ENCODE measurements at places on chromosomes 6 and 20.

DNA sequence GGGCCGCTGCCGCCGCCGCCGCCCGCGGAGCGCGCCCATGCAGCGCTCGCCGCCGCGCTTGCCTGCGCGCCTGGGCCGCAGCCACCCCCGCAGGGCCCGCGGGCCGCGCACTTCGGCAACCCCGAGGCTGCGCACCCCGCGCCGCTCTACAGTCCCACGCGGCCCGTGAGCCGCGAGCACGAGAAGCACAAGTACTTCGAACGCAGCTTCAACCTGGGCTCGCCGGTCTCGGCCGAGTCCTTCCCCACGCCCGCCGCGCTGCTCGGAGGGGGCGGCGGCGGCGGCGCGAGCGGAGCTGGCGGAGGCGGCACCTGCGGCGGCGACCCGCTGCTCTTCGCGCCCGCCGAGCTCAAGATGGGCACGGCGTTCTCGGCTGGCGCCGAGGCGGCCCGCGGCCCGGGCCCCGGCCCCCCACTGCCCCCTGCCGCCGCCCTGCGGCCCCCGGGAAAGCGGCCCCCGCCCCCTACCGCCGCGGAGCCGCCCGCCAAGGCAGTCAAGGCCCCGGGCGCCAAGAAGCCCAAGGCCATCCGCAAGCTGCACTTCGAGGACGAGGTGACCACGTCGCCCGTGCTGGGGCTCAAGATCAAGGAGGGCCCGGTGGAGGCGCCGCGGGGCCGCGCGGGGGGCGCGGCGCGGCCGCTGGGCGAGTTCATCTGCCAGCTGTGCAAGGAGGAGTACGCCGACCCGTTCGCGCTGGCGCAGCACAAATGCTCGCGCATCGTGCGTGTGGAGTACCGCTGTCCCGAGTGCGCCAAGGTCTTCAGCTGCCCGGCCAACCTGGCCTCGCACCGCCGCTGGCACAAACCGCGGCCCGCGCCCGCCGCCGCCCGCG lies 730 bp downstream of the INSM1 start:
- peak; percentile 45 for DNase-seq

- no peak for DNase-seq
Measured at GRCh38 chr6:111032484-111033140, 50.8 kb downstream of the RPF2 start.

- DNase-seq: no peak
Measured at GRCh38 chr6:125233202-125233601, 68.6 kb downstream of the HDDC2 start.

- peak; percentile 18 for DNase-seq
Measured at GRCh38 chr6:43993881-43994523, 133.2 kb downstream of the MRPL14 start.

DNA sequence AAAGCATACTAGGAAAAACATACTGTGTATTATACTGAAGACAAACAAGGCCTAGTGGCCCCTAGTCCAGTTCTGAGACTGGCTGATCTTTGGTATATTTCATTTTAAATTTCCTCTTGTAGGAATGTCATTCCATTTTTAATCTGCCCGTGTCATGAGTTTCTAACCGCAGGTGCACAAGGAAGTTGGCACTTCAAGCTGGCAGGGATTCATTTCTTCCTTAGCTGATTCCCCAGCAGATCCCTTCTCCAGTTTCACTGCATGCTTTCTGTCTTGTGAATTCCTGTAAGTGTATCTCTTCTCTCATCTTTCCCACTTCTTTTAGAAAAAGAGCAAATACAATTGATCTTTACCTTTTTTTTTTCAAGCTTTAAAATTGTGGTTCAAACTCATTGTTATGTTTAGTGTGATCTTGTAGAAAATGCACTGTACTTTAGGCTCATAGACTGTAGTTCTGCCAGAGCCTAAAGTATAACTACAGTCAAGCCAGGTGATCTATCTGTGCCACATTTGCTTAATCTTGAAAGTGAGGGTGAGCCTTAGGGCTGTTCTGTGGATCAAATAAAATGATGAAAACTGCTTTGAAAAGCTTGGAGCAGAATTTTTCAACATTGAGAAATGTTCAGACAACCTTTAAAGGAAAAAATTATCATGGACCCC lies 37.0 kb downstream of the RNF217 start:
- no peak for DNase-seq
